ENCODE measurements at places on chromosomes 2 and 18.

- DNase-seq, result no peak
Measured at GRCh38 chr18:13638719-13639595, 87.4 kb downstream of the FAM210A start.

GRCh38 chr2:125070726-125071505 lies 1045.8 kb downstream of the CNTNAP5 start:
- DNase-seq, result no peak

GRCh38 chr2:96463119-96463518 lies 42.0 kb downstream of the NEURL3 start:
- no peak for DNase-seq

- no peak for DNase-seq
Measured at GRCh38 chr2:60926741-60927552, 45.6 kb downstream of the REL start.

- no peak for DNase-seq
Measured at GRCh38 chr2:190380962-190381412, 27.2 kb upstream of the MFSD6 start.

GRCh38 chr2:190996947-190997346 lies 17.0 kb downstream of the STAT1 start:
- no peak for DNase-seq

- no peak for DNase-seq
Measured at GRCh38 chr2:209398463-209398862, 25.4 kb upstream of the MAP2 start.

DNA sequence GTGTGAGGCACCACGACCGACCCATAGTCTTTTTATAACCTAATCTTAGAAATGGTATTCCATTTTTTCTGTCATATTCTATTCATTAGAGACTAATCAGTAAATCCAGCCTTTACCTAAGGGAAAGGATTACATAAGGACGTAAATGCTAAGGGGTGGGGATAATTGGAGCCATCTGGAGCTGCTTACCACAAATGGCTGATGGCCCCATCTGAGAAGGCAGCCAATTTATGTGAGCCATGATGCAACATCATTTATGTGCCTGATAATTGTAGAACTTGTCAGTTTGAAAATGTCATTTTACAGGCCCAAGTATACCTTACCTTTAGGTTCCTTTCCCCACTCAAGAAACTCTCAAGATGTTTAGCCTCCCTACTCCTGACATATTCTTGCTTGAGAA lies 44.0 kb downstream of the ARHGEF33 start:
- no peak for DNase-seq

GRCh38 chr2:19029655-19030054 lies 328.8 kb downstream of the OSR1 start:
- no peak for DNase-seq

DNA sequence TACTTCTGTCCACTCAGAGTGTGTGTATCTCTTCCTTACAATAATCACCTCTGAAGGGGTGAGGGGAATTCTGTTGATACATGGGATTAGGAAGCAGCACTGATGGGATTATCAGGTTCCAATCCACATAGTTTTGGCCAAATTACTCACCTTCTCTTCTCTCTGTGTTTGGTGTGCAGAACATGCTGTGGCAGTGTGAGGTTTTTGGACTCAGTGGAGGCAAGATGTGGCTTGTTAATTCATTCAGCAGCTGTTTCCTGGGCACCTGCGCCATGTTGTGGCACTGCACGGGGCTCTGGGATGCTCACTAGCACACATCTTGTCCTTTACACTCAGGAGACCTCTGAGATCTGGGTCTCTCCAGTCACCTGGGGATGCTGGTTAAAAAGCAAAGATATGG lies 350.3 kb upstream of the HS6ST1 start:
- no peak for DNase-seq

GRCh38 chr18:79739440-79739778 lies 58.3 kb upstream of the KCNG2 start:
- no peak for DNase-seq

DNA sequence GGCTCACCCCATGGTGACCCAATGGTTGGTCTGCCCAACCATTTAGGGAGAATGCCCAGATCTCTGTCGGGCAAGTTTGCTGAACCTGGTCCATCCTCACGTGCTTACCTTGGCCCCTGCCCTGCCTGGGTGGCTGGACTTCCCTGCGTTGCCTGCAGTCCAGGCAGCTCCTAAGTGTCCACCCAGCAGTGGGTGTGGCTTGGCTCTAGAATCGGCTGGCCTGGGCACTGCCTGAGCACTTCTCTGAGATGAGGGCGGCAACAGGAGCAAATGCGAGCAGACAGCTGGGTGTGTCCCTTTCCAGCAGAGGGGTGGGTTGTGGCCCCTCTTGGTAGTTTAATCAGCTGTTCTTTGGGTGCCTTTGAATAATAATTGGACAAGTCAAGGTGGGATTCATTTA lies 11.3 kb downstream of the PCARE start:
- DNase-seq, result no peak

GRCh38 chr2:9820020-9820973 lies 23.0 kb upstream of the TAF1B start:
- DNase-seq, result no peak

- DNase-seq, result no peak
Measured at GRCh38 chr2:232275670-232276069, 102.9 kb upstream of the ALPP start.

- DNase-seq, result no peak
Measured at GRCh38 chr2:42342795-42343241, 18.2 kb downstream of the COX7A2L start.

DNA sequence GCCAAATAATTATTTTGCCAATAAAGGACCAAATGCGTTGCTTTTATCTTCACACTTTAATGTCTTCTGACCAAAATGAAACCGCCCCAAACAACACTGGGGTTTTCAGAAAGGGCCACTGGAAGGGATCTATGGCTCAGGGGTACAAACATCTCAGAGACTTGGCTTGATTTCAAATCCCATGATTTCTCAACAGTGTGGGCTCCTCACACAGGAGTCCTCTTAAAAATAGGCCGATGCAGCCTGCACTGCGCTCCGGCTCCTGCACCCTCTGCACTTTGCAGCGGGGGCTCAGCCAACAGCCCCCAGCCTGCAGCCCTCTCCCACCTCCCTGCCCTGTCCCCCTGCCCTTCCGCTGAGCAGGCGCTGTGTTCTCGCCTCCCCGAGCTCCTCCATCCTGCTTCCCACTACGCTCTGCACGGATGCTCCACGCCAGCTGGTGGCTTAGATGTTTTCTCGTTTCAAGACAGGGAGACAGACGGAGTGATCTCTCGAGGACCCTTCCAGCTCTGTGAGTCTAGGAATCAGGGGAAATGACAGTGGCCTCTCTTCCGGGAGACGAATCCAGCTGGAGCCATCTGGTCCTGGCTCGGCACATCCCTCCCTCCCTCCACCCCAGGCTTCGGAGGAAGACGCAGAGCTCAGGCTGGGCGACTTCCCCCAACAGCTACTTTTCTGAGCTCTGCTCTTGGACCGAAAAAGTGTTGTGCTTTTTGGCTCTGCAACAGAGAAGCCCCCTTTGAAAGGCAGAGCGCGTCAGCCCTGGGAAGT lies 71.4 kb downstream of the KCNF1 start:
- no peak for DNase-seq

All from progenitor cell of endocrine pancreas (in vitro differentiated cells).